ENCODE measurements at places on chromosomes 3 and 15.

DNA sequence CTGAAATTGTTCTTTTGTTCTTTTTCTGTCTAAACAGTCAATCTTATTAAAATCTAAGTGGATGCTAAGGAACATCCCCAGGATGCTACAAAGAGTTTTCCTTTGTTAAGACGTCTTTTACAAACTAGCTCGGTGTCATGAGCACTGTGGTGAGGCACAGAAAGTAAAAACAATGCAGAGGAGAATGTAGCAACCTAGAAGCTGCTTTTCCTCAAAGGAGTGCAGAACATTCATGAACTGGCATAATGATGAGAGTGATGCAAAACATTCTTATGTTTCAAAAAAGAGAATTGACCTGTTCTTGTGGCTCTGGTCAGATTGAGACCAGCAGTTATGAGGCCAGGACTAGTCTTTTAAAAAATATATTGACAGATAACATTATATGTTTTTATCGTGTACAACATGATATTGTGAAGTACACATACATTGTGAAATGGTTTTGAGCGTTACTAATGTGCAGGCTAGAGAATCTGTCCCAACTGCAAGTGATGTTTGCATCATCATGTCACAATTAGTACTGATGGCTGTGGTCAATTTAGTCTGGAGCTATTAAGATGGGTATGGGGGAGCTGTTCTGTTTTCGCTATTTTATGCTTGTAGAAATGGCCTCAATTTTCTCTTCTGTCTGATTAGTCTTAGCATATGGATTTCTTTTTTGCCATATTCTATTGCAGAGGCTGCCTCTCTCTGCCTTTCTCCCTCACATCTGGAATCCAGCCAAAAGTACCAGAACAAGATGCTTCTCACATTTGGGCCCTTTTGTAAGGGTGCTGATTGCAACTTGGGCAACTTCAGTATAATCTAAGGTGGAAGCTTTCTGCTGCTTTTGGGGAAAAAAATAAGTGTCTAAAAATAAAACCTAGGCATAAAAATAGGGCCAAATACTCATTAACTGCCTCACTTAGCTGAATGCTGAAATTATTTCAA lies 50.2 kb downstream of the HHLA2 start:
- DNase-seq = no peak

DNA sequence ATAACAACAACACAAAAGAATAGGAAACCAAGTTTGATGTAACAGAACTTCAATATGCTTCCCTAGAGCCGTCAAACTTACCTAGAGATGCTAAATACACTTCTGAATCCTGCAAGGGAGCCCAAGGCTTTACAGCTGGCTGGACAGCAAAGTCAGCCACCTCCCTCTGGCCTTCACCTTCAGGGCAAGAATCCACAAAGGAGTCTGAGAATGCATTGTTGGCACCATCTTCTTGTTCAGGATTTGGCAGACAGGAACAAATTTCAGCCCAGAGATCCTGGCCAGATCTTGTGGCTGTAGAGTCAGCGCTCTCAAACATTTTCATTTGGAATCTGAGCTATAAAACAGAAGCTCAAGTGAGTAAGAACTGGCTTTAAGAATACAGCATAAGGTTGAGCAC lies 2.2 kb downstream of the CCDC32 start:
- no peak for DNase-seq

- no peak for DNase-seq
Measured at GRCh38 chr3:178271740-178272387, 264.4 kb upstream of the KCNMB2 start.

DNA sequence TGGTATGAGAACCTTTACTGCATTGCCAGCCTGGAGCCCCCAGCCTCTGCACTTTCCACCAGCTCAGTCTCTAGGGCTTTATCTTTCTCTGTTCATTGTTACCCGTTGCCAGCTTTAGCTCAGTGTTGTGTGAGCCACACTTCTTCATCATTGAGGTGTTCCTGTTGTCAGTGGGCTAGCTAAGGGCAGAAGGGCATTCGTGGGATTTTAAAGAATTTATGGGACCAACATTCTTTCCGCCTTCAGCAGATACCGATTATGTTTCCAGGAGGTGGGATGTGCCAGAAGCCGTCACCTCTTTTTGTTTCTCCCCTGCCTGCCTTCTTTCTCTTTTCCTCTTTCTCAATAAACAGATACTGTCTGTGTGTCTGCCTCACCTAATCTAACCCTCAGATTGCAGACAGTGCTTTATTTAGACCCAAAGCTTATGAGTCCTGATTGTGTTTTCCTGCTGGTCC lies 64.5 kb downstream of the PGPEP1L start:
- DNase-seq = no peak

DNA sequence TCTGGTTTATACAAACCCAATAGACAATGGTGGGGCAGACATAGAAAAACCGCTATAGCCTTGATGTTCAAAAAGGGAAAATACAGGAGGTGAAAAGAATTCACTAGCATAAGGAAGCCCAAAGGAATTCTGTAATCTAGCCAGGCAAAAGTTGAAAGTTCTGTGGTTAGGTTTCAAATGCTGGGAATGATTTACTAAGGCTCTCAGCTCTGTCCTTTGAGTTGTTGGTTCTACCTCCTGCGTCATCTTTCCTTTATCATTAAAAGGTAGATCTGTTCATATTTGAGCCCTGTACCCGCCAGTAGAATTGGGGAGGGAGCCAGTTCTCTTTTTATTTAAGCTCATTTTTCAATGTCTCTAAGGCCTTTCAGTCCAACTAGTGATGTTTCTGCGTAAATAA lies 866.5 kb downstream of the IGSF11 start:
- DNase-seq = no peak

DNA sequence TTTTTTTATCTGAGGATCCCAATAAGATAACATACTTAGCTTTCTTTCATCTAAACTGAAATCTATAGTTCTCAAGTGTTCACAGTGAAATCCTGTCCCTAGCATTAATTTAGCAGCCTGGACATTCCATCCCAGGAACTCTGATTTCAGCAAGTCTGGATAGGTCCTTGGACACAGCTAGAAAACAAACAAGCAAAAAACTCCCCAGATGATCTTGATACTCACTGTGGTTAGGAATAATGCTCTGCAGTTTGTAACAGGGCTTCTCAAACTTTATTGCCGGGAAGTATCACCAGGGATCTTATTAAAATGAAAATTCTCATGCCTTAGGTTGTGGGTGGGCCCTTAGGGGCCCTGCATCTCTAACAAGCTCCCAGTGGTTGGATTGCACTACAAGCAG lies 24.3 kb downstream of the THBS1 start:
- no peak for DNase-seq

DNA sequence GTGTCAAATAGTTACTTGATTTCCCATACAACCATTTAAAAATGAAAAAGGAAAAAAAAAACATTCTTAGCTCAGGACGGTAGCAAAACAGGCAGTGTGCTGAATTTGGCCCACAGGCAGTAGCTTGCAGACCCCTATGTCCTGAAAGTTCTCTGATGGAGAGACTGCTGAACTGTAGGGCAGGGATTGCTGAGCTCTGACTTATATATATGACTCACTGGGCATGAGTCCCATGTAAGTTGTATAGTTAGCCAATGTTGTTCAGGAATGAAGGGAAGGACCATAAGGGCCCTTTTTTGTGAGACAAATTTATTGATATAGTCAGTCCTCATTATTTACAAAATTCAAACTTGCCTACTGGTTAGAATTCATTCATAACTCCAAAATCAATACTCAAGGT lies 36.9 kb upstream of the FRMD4B start:
- DNase-seq = no peak

DNA sequence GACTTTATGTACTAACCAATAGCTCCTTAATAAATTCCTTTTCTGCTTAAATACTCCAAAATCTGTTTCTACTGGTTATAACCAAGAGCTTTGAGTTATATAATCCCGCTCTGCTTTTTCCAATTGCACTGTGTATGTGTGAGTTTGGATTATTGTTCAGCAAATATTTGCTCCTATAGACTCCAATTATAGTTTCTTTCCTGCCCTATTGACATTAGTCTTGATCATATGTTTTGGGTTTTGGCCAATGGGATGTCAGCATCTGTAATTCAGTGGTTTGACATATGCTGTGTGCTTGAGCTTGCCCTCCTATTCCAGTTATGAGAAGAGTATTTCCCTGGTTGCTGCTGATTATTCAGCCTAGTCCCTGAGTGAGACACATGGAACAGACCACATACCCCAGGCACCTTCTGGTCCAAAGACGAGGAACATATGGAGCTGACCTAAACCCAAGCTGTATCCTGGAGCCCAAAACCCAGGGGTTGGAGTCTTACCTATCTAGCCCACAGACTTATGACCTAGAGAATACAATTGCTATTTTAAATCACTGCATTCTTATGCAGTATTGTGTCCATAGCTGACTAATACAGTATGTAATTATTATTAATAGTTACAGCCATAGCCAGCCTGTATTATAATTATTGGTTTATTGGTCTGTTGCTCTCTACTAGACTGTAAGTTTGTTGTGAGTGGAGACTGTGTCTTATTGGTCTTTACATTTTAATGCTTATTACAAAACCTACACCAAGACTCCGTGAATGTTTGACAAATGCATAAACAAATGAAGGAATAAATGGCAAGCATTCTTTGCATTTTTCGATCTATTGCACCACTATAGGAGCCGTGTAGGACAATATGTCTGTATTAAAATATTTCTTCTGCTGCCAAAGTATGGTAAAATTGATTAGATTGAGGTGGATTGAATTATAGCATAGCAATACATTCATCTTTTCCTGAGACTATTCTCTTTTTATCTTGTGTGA lies 11.7 kb upstream of the ZNF280D start:
- no peak for DNase-seq

GRCh38 chr3:42698216-42698910 lies 4.2 kb downstream of the HHATL start:
- no peak for DNase-seq

GRCh38 chr15:73851689-73852088 lies 21.7 kb upstream of the TBC1D21 start:
- no peak for DNase-seq

DNA sequence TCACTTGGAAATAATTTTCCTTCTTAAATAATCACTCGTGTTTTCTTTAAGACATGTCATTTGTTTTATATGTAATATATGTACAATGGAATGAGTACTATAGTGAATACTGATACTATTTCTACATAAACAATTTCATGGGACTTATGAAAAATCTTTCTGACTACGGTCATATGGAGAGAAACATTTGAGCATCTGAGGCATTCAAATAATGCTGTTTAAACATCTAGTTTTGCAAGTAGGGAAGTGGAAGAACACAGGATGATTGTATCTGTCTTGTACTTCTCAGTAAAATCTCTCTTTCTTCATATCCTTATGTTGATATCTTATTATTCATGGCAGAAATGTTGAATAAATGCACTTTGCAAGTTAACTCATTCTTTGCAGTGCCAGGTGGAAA lies 599.5 kb upstream of the KCNMB2 start:
- no peak for DNase-seq

- DNase-seq = no peak
Measured at GRCh38 chr3:24199300-24199699, 254.2 kb downstream of the NR1D2 start.

DNA sequence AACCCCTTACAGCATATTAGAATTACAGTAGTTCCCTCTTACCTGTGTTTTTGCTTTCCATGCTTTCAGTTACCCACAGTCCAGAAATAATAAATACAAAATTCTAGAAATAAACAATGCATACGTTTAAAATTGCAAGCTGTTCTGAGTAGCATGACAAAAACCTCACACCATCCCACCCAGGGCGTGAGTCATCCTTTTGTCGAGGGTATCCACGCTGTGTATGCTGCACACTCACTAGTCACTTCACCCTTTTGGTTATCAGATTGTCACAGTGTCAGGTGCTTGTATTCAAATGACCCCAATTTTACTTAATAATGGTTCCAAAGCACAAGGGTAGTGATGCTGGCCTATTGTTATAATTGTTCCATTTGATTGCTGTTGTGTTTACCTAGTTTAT lies 72.5 kb upstream of the P3H2 start:
- DNase-seq = no peak

GRCh38 chr3:44130249-44130648 lies 111.4 kb upstream of the TOPAZ1 start:
- DNase-seq = no peak
